ENCODE measurements at places on chromosomes 16 and 17. TPM values are rescaled to one million over a fixed set of nuclear protein-coding genes. Genes with fewer than 3 reads are reported as not detected.

Gene ZNF629
- 1.4 TPM for total RNA-seq

DNA sequence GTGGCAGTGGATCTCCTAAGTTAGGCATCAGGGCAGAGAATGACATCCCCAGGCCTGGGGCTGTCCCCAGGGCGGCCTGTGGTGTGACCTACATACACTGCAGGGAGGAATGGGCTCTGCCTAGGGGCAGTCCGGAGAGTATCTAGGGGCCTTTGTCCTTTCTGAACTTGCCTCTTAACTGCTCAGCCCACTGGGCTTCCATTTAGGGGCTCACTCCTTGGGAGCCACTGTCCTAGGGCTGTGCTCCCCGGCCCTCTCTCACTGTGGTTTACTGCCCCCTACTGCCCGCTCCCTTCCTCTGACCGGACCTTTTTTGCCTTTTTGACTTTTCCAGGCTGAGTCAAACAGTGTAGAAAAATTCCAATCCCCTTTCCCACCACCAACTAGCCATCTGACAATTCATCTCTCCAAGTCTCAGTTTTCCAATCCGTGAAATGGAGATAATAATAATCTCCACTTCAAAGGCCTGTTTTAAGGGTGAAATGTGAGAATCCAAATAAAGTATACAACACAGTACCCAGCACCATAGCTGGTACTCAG is 66.8 kb downstream of the DNAH3 start:
- H3K4me3 ChIP-seq: no peak overlapping the region
- H3K4me1 ChIP-seq: no peaks in the 10 kb centered on the region
- peak; percentile 64 for DNase-seq
- no peak overlapping the region for H3K27ac ChIP-seq
- H3K27me3 ChIP-seq: peaks cover 4% of the 10 kb centered on the region

DNA sequence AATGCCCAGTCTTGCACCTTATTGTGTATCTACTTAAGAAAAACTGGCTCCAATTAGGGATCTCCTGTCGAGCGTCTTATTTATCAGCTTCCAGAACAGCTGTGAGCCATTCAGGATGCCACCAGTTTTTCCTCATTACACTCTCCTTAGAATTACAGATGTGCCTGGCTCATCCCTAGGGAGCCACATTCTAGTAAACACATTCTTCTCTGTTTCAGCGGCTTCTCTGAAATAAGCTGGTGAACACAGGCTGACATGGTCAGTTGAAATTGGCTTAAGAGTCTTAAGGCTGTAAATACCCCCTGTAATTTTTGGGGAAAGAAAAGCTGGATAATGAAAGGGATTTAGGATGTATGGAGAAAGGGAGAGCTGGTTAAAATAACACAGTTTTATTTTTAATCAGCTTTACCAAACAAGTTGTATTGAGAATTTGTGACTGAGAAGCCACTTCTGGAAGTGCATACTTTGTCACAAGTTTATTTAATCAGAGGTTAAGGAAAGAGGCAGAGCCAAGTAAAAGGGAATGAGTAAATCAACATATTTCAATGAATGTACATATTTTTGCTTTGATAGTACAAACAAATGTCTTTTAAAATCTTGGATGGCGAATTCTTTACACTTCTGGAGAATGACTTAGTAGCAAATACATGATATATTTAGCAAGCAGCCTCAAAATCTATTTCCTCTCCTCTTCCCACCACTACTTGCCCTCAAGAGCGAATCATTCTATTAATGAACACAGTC is 562.0 kb upstream of the GOT2 start:
- no peaks in the 10 kb centered on the region for H3K4me1 ChIP-seq
- peaks cover 2% of the 10 kb centered on the region for H3K27me3 ChIP-seq
- no peaks in the 10 kb centered on the region for H3K36me3 ChIP-seq

DNA sequence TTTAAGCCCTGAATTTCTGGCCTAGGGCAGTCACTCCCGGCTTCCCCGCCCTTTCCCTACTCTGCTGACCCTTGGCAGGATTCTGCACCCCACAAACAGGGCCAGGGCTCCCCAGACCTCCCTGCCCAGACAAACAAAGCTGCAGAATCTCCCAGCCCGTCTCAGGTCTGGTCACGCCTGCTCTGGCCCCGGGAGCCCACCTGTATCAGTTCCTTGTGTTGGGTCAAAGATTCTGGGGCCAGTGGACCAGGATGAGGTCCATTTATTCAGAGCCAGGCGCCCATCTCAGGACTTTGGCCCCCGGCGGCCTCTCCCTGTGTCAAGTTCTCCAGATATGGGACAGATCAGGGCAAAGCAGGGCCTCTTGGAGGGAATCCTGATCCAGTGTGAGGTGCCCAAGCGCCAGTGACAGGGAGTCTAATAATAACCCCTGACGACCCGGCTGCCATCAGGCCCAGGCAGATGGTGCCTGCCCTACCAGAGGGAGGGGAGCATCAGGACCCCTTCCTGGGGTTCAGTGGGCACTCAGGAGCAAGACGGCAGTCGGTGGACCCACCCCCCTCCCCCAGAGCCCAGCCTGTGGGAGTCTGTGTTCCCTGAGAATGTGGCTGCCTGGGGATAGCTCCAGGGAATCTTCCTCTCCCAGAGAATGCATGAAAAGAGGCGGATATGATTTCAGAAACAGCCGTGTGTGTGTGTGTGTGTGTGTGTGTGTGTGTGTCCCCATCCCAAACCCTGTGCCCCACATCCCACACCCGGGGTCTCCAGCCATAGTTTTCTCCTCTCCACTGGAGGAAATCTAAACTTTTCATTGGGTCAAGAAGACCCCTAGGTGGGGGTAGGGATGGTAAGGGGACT is 1.3 kb downstream of the TTYH2 start:
- H3K27me3 ChIP-seq: peaks cover 3% of the 10 kb centered on the region
- DNase-seq: no peak
- H3K36me3 ChIP-seq: peaks cover 16% of the 10 kb centered on the region
- peak overlapping the region; percentile 79 for H3K4me3 ChIP-seq
- H3K4me1 ChIP-seq: peaks cover 46% of the 10 kb centered on the region
- peak overlapping the region; percentile 50 for H3K27ac ChIP-seq

DNA sequence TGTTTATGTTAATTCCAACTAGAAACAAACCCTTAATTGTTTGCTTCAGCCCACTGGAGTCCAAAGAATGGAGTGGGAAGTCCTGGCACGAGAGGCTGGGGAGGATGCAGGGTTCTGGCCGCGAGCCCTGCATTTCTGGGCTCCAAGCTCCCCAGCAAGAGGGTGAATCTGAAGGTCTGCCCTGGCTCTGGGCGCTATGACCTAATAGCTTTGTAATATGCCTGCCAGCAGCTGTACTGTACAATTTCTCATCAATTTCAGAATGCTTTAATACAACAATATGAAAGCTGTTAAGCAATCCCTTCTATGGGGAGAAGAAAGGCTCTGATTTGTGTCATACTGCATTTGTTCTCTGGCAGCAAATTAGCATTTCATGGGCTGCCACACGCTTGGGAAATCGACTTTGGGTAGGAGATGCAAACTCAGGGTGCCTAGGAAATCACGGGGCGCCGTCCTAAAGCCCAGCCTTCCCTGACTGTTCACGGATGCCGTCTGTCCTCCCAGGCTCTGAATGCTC is 43.8 kb downstream of the NDEL1 start:
- no peak for DNase-seq
- no peaks in the 10 kb centered on the region for H3K4me1 ChIP-seq
- H3K27ac ChIP-seq: no peak overlapping the region
- H3K4me3 ChIP-seq: no peak overlapping the region
- H3K27me3 ChIP-seq: no peaks in the 10 kb centered on the region

GRCh38 chr17:4214157-4214556 is 49.6 kb downstream of the ANKFY1 start:
- peaks cover 11% of the 10 kb centered on the region for H3K4me1 ChIP-seq
- H3K27me3 ChIP-seq: no peaks in the 10 kb centered on the region
- no peak overlapping the region for H3K27ac ChIP-seq
- DNase-seq: no peak

- H3K4me3 ChIP-seq: no peak overlapping the region
- H3K27me3 ChIP-seq: no peaks in the 10 kb centered on the region
- no peak overlapping the region for H3K27ac ChIP-seq
- H3K36me3 ChIP-seq: peaks cover 17% of the 10 kb centered on the region
These were observed 14.6 kb downstream of the DHRS7B start for GRCh38 chr17:21141331-21141730.

All from activated CD4-positive, alpha-beta T cell treated with anti-CD3 and anti-CD28 coated beads, Interleukin-2, amount 10 ng/mL, durations not matched to agents 7 days and 5 days (primary cell).